ENCODE measurements at places on chromosomes 12 and 14.

- no peak for DNase-seq
Observed at GRCh38 chr12:90921536-90921935, 33.4 kb downstream of the CCER1 start.

- DNase-seq = no peak
Observed at GRCh38 chr12:5051334-5051733, 7.7 kb downstream of the KCNA5 start.

DNA sequence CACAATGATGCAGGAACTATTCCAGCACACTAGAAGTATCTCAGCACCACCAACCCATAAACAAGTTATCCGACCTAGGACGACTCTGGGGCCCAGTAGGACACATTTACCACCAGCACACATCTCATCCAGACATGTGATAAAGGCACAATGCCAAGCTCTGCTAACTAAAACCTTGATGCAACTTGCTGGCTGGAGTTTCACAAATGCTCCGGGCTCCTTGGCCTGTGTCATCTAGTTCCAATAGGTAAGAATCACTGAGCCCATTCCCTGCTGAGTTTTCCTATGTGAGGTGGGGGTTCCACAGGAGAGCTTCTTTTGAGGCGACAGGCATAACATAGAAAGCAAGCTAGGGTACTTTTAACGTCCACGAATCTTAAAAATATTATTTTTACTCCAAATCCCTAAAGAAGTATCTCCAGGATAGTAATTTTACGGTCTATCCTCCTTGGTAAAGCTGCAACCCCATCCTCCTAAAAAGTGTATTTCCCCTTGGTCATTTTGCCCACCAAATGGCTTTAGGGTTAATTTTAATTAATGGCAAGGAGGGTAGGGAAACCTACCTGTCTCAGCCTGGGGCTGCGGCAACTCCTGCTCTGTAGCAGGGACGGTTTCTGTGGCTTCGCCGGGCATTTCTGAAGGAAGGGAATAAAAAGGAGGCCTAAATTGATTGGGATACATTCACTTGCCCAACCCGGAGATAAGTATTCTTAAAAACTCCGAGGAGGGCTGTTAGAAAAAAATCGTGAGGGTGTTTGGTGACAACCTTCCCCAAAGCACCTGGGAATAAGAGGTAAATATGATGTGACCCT lies 1.0 kb downstream of the NACA start:
- no peak for DNase-seq

GRCh38 chr14:65062096-65063075 lies 39.9 kb downstream of the MAX start:
- no peak for DNase-seq

- no peak for DNase-seq
Observed at GRCh38 chr14:56122301-56122700, 4.1 kb downstream of the PELI2 start.

GRCh38 chr12:47407463-47408129 lies 298.2 kb downstream of the RPAP3 start:
- no peak for DNase-seq

- no peak for DNase-seq
Observed at GRCh38 chr12:127810041-127810440, 456.9 kb upstream of the TMEM132C start.

DNA sequence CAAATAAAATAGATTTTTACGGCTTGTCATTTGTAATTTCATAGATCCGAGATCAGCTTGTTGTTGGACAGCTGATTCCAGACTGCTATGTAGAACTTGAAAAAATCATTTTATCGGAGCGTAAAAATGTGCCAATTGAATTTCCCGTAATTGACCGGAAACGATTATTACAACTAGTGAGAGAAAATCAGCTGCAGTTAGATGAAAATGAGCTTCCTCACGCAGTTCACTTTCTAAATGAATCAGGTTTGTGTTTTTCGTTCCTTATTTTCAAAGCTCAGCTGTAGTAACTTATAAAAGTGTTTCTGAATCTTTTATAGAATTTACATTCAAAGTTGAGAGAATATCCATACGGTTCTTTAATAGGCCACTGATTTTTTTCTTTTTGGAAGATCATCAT lies 89.1 kb downstream of the LRRK2 start:
- no peak for DNase-seq

DNA sequence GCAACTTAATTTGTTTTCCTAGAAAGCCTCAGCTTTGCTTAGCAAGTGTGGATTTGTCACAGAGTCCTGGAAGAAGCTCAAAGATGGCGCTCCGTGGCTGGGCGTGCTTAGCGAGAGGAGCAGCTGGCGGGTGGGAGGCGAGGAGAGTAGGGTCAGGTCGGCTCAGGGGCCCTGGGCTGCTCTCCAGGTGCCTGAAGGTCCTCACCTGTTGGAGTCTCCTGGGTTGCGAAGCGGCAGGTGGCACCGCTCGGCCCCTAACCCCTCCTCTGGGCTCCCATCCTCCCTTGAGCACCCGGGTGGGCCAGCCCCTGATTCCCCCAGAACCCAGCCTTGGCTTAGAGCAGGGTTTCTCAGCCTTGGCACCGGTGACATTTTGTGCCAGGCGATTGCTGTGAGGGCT lies 25.1 kb downstream of the LRTM2 start:
- no peak for DNase-seq

GRCh38 chr14:29339494-29340172 lies 573.0 kb downstream of the FOXG1 start:
- DNase-seq = no peak

DNA sequence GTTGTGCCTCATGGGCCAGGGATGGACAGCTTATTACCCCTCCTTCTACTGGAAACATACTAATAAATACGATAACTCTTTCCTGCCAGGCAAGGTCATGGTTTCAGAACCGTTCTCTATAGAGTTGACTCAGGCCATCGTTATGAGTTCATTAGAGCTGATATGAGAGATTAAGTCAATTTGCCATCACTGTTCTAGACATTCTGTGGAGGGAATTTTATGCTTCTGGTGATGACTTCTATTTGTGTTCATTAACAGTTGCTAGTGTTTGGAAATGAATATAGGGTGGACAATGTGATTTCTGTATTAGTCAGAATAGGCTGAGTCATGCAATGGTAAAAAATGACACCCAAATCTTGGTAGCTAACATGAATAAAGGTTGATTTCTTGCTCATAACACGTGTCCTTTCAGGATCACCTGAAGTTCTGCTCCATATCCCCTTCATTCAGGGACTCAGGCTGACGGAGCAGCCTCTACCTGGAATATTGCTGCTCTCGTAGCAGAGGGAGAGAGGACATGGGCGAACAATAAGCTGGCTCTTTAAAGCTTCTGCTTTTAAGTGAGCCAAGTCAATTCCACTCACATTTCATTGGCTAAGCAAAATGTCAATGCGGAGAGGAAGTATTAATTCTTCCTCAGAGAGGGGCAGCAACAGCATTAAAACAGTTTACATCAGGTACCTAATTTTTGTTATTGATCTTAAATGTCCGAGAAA lies 18.5 kb upstream of the TBPL2 start:
- DNase-seq = no peak

DNA sequence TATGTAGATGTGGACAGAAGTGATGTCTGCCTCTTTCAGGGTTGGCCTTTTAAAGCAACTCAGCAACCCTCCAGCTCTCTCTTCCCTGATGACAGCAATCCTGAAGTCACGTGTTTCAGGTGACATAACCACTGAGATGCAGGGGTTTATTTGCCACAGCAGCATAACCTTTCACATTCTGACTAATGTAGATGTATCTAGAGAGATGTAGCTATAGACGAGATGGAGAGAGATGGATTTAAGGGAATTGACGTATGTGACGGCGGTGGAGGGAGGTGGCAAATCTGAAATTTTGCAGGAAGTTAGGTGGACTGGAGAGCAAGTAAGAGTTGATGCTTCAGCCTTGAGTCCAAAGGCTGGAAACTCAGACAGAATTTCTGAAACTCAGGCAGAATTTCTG lies 126.0 kb downstream of the ZFP36L1 start:
- no peak for DNase-seq

DNA sequence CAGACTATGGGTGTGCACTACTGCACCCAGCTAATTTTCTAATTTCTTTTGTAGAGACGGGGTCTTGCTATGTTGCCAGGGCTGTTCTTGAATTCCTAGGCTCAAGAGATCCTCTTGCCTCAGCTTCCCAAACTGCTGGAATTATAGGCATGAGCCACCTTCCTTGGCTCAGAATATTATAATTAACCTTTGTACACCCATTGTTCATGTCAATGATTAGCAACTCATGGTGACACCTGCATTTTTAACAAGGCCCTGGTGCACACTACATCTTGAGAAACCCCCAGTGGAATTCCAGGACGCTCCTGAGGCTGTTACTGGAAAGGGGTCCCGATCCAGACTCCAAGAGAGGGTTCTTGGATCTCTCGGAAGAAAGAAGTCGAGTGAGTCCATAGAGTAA lies 28.3 kb upstream of the CCDC63 start:
- DNase-seq = no peak

DNA sequence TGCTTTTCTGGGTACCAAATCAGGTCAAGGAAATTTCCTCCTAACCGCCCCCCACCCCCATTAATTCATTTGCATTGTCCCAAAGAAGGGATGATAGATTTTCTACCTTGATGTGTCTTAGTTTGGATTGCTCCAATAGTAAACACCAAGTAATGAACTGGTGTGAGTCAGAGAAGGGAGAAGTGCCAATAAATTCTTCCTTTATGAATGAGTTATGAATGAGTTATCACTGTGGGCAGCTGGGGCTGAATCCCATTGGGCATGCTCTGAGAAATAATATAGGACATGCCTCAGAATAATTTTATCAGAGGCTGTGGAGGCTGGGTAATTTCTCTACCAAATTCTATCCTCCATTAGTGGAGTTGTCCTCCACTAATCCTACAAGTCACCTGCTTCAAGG lies 277.9 kb upstream of the FLRT2 start:
- DNase-seq = no peak

DNA sequence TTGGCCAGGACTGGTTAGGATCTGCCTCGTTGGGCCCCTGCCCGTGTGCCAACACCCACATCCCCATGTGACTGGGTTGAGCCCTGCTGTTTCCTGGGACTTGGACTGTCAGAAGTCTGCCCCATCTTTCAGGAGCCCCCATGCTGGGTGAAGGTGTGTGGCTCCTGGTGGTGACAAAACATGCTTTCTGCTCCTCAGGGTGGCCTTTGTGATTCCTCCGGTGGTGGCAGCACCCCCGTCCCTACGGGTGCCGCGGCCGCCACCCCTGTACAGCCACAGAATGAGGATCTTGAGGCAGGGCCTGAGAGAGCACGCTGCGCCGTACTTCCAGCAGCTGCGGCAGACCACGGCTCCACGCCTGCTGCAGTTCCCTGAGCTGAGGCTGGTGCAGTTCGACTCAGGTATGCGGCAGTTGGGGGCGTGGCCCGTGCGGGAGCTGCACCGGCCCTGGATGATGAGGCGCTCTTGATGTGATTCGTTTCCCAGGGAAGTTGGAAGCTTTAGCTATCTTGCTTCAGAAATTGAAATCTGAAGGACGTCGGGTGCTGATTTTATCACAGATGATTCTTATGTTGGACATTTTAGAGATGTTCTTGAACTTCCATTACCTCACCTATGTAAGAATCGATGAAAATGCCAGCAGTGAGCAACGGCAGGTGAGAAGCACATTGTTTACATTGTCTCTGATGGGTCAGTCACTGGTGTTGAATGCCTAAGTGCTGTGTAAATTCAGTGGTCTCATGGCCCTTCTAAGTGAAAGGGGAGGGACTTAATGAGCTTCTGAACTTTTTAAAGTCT lies 80.0 kb downstream of the EP400 start:
- no peak for DNase-seq

GRCh38 chr12:123474485-123475245 lies 16.7 kb downstream of the SNRNP35 start:
- no peak for DNase-seq

GRCh38 chr12:32080435-32080834 lies 26.2 kb upstream of the BICD1 start:
- no peak for DNase-seq

GRCh38 chr14:81276073-81277069 lies 55.6 kb upstream of the GTF2A1 start:
- no peak for DNase-seq

DNA sequence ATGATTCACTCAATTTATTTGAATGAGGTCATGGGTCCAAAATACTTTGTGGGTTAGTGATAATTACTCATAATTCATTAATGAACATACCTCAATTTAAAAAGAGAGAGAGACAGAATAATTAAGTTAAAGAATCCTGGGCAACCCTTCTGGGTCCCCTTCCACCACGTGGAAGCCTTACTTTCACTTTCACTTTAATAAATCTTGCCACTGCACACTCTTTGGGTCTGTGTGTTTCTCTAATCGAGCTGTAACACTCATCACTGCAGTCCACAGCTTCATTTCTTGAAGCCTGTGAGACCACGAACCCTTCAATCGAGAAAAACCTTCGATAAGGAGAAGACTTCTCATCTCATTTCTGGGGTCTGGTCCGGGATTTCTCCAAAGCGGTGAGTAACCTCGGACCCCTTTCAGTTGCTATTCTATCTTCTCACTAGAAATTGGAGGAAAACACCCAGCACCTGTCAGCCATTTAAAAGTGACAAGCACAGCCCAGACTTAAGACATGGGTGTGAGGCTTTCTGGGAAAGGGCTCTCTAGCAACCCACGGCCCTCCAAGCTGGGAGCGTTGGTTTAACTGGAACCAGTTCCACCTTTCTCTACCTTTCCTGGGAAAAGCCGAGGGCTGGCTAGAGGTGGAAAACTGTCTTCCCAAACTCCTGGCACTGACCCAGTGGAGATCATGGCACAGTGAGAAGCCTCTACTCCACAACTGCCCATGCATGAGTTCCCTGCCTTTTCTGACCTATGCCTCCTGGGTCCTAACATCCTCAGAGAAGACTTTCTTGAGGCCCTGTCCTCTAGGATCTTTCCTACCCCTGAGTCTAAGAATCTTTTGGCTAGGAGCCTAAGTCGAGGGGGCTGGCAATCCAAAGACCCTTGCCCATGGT lies 148.8 kb upstream of the ATF7IP start:
- no peak for DNase-seq

- peak; percentile 65 for DNase-seq
Observed at GRCh38 chr12:67649570-67650387, 1.2 kb downstream of the DYRK2 start.

DNA sequence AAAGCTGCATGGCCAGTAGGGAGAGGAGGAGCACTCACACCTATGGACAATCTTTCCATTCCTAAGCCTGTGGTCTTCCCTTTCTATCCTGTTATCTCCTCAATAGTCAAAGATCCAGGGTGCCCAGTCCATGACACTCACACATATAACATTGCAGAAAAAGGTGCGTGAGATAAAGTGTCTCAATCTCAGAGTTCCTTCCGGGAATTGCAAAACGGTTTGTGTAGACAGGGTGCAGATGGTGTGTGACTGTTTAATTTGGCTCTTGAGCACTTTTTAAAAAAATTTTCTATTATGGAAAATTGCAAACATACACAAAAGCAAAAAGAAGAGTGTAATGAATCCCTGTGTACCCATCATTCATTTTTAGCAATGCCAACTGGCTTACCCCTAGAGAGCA lies 1493.6 kb downstream of the AACS start:
- DNase-seq = no peak

DNA sequence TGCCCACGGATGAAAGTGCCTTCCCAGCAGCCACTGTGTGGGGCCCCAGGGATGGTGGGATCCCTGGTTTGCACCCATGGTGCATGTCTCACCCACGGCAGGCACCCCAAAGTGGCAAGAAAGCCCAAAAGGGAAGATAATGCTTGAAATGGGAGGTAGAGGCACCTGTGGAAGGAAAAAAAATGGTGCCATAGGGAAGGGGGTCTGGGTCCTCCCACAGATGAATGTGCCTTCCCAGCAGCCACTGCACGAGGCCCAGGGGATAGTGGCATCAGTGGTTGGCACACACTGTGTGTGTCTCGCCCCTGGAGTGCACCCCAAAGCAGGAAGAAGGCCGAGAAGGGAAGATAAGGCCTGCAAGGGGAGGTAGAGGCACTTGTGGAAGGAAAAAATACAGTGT lies 264.2 kb downstream of the ALG10 start:
- DNase-seq = no peak

- no peak for DNase-seq
Observed at GRCh38 chr12:39278426-39278825, 164.5 kb downstream of the KIF21A start.

- no peak for DNase-seq
Observed at GRCh38 chr12:47736216-47736615, 10.9 kb upstream of the ENDOU start.
